ENCODE measurements at places on chromosomes 7 and 10.

GRCh38 chr7:7757576-7757975 lies 39.2 kb upstream of the RPA3 start:
- DNase-seq: no peak

GRCh38 chr7:80826520-80827238 lies 92.2 kb downstream of the SEMA3C start:
- DNase-seq: peak; percentile 25

DNA sequence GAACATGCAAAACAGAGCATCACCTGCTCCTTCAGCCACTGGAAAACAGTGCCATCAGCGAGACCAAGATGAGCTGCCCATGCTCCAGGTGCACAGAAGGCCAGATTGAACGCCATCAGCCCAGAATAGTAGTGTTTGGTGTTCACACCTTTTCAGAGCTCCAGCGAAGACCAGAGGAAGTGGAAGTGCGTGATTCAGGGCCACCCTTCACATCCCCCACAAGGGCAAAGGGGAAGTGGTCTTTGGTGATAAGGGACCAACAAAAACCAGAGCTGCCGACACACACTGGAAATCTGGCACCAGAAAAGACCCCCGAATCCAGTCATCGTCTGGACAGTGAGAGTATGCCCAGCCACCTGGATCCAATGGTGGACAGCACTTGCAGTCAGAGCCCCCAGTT lies 29.5 kb upstream of the TMEM72 start:
- no peak for DNase-seq

- no peak for DNase-seq
Measured at GRCh38 chr10:52965509-52965908, 192.9 kb upstream of the MBL2 start.

DNA sequence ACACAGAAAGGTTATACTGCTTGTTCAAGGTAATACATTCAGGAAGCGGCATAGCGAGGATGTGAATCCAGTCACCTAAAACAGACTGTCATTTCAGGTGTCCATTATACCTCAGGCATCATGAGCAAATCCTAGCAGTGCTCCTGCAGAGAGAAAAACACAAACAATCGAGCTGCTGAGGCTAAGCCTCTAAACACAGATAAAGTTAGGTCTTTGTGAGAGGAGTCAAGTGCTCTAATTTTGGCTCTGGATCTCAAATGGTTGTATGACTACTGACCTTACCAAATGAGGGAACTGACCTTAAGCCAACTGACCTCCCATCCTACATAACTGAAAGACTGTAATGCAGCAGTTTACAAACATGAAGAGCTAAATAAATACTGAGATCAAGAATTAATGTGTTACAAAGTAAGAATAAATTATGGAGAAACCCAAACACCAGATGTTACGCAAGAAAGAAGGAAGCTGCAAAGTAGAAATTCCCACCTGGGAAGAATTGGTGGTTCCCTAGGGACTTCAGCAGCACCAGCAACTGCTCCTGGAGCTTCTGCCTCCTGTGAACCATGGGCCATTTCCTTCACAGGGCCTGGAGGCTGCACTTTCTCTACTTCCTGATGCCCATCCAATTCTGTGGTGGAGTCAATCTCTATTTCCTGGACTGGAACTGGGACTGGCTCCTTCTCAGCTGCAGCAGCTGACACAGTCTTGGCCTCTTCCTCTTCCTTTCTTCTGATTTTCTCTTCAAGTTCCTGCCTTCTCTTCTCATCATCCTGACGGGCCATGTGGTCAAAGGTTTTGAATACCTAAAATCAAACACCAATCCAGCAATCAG lies 5.8 kb downstream of the NUDCD3 start:
- no peak for DNase-seq

- DNase-seq: no peak
Measured at GRCh38 chr10:18606051-18606695, 45.2 kb downstream of the NSUN6 start.

- no peak for DNase-seq
Measured at GRCh38 chr7:121286186-121286585, 42.6 kb upstream of the WNT16 start.

GRCh38 chr10:127306479-127306878 lies 110.1 kb upstream of the INSYN2A start:
- no peak for DNase-seq

DNA sequence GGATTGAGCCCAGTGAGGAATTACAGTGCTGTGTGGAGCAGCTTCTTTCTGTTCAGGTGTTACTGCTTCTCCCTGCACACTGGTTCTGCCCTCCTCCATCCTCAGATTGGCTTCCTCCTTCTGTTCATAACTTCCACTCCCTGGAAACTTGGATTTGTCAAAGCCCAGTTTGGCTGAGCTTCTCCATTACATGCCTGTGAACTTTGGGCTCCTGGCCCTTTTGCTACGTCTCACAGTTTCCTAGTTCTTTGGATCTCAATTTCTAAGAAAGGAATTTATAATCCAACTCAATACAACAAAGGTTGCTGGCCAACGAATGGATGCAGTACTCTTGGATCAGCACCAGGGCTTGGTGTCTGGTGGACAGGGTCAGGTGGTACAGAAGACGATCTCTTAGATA lies 318.1 kb downstream of the RPS24 start:
- DNase-seq: no peak

- no peak for DNase-seq
Measured at GRCh38 chr7:117068511-117069145, 115.3 kb downstream of the ST7 start.

DNA sequence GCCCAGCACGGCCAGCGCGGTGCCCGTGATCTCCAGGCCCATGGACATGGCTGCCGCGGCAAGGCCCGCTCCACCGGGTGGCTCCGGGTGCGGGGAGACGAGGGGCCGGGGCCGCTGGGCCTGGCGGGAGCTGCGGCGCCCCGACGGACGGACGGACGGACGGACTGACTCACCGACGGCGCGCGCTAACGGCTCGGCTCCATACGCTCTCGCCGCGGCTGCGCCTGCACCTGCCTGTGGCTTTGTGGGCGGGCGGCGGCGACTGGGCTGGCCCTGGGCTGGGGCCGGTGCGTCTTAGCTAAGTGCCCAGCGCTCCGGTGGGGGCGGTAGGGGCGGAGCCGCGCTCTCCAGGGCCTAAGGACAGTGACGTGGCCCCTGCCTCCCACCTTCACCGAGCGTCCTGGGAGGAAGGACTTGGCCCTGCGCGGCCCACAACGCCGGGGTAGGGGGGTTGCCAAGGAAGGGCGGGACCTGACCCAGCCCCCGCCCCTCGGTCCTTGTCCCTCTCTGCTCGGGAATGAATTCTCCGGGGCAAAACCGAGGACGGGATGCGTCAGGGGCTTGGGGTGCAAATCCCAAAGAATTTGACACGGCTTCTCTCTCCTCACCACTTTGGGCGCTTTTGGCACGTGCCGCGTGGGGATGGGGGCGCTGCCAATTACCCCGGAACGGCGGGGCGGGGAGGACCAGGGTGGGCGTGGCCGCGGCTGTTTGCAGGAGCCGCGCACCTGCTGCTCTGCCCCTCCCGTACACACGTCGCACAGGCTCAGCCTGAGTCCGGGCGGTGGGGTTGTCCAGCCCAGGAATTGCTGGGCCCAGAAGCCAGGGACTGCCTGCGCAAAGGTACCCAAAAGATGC lies at the start of gene CLDN3:
TSS of gene CLDN3 (minus strand) at position 269 of the 858 bp plus-strand sequence. CDS start at position 48, 221 bp downstream.
- peak; percentile 17 for DNase-seq

DNA sequence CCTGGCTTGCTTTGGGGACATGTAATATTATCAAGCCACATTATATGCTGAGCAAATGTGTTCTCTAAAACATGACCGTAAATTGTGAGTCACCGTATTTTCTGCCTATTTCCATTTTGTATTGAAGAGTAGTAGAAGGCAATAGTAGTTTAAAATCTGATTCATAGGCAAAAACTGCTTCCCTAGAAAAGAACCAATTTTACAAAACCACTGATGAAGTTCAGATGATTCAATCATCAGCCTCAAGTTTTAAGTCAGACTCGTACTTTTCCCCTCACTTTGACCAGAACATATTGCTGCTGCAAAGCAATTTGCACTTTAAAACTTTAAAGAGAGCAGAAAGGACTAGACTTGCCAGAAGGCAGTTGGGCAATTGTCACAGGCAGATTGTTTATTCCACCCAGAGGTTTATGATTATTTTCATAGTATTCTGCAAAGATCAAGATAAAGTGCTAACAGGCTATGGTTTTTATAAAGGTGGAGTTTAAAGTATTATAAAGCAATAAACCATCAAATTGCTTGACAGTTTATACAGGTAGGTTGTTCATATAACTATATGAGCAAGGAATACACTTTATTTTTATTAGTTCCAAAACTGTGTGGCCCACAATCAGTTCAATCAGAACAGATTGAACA lies 168.2 kb downstream of the ETV1 start:
- peak; percentile 60 for DNase-seq

DNA sequence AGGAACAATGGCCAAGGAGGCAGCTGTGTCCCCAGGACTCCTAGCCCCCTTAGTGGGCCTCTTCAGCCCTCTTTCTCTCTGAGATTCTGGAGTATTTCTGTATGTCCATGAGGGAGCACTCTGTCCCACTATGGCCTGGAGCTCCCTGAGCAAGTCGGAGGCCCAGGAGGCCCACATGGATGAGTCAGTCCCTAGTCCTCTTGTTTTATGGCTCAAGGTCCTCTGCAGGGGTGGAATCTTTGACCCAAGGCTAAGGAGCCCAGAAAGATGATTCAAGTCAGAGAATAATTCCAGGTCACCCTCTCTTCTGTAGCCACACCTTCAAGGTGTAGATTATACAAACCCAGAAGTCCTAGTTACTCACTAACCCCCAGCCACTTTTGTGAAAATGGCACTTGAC lies 125.6 kb downstream of the PLXNA4 start:
- DNase-seq: no peak

GRCh38 chr10:130891066-130891465 lies 420.5 kb downstream of the TCERG1L start:
- DNase-seq: no peak

DNA sequence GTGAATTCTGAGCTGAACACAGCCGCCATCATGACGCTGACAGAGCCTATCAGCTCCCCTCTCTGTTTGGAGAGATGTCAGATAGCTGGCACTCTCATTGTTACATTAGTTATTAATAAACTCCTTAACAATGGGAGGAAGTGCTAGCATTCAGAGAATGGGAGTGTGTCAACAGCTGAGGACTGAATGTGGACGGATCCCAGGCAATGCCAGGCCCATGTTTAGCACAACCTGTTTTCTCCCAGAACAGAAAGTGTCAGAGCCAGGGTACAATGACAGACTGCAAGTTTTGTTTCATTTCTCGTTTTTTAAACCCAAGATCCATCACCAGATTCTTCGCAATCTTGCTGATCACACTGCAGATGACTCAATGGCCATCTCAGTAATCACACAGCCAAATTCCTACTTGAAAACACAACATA lies 99.6 kb downstream of the PRPF18 start:
- no peak for DNase-seq

DNA sequence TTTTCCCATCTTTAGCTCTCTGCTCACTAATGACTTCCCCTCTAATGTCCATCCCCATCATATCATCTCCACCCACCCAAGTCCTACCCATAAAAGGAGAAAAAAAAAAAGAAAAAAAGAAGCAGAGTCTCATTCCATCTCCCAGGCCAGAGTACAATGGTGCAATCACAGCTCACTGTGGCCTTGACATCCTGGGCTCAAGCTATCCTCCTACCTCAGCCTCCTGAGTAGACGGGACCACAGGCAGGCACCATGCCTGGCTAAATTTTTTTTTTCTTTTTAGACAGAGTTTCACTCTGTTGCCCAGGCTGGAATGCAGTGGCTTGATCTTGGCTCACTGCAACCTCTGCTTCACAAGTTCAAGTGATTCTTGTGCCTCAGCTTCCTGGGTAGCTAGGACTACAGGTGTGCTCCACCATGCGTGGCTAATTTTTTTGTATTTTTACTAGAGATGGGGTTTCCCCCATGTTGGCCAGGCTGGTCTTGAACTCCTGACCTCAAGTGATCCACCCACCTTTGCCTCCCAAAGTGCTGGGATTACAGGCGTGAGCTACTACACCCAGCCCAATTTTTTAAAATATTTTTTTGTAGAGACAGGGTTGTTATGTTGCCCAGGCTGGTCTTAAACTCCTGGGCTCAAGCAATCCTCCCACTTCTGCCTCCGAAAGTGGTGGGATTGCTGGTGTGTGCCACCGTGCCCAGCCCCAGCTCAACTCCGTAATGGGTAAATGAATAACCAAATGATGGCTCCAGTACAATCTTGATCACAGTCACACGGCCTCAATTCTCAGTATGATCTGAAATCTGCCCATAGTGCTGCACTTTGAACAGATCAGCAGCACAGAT lies 24.6 kb upstream of the SGMS1 start:
- DNase-seq: no peak

DNA sequence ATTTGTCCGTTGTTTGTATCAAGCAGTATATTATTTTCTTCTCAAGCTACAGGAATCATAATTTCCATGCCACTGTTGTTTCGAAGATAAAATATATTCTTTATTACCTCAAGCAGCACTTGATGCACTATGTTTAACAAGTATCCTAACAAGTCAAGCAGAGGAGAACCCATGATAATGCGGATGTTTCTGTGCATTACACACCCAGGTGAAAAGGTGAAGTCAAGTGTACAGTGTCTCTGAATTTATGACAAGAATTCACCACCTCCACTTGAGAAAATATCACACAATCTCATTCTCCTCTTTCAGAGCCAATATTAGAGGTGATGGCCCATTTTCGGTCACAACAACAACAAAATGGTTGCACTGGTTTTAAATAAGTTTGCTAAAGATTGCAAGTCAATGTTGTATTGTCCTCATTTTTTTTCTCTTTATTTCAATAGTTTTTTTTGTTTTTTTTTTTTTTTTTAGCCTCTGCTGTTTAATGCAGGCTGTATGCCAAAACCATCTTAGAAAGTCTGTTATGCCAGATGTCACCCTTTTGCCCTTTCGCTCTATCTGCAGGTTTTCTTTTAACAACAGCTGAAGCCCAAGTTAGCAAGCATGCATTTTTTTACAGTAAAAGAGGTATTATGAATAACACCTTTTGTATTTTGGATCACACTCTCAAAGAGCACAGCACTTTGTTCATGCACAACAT lies 568.7 kb upstream of the LRRN3 start:
- no peak for DNase-seq
